NCI-H510A treated with DMSO at 0.1 percent for 48 hours (cell line): ENCODE measurements at places on chromosomes 7 and 10.

GRCh38 chr7:38374507-38374906 is 101.1 kb upstream of the TARP start:
- DNase-seq, result peak; percentile 12

DNA sequence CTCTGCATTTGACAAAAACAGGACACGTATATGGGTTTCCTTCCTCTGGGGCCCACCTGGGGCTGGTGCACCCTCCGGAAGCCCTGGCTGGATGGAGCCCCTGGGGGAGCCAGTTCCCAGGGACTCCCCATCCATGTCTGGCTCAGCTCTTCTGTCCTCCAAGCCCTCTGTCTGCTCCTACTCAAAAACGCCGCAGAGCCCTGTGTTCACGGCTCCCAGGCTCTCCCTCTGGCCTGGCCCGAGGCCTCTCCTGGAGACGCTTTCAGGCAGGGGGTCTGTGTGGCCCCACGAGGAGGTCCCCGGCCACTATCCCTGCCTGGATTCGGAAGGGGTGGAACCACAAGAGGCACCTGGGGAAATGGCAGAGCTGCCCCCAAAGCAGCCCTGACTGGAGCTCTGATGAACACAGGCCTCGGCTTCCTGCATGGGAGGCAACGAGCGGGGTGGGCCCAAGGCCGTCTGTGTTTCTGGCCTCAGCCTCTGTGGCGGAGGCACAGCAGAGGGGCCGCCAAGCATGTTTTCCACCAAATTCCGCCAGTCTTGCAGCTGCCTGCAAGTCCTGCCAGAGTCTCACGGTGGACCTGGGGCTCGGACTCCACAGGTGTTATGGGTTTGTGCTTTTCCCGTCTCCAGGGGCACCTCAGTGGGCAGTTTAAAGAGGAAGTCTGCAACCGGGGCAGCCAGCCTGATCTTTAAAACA is 22.6 kb upstream of the INPP5A start:
- DNase-seq, result no peak

- no peak for DNase-seq
Measured at GRCh38 chr7:45224832-45225231, 67.2 kb downstream of the RAMP3 start.

DNA sequence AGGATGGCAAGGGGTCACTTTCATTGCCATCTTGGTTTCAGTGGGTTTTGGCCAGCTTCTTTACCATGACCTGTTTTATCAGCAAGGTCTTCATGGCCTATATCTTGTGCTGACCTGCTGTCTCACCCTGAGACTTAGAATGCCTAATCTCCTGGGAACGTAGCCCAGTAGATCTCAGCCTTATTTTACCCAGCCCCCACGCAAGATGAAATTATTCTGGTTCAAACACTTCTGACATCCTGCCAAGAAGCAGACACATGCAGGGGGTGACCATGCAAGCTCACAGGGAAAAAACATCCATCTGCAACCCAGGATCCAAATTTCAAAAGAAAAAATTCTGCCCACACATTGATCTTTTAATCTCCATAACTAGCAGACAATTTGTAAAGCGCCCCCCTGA is 88.4 kb upstream of the EEPD1 start:
- no peak for DNase-seq

DNA sequence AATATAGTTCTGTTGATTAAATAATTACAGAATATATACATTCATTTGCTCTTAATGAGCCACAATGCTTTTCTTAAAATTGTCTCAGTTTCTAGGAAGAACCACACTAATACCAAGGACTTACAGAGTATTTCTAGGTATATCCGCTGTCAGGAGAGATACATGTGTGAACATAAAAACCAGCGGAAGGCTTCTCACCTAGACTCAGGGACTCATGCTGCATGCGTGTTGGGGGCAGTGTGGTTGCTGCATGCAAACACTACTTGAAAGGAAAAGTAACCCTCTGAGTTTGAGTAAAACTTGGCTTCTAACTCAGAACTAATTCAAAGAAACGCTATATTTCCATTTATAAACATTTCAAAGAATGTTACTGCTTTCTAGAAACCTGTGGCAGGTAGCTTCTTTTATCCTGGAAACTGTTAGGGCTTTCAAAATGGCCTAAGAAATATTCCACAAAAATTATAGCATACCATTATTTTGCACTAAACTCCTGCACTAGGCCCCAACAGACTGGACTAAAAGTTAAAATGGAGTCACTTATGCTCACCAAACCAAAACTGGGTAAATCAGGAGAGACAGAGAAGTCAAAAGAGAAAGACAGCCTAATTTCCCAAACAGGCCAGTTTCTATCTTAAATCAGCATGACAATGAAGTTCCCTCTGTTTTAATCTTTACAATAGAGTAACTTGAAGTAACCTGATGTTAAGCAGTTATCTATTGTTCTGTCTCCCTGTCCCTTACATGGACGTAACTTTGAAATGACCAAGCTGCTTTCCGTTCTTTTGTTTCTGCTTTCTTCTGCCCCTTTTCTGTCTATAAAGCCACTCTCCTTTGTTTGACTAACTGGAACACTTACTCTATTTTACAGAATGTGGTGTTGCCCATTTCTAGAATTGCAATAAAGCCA is 95.2 kb upstream of the FAM133B start:
- no peak for DNase-seq

DNA sequence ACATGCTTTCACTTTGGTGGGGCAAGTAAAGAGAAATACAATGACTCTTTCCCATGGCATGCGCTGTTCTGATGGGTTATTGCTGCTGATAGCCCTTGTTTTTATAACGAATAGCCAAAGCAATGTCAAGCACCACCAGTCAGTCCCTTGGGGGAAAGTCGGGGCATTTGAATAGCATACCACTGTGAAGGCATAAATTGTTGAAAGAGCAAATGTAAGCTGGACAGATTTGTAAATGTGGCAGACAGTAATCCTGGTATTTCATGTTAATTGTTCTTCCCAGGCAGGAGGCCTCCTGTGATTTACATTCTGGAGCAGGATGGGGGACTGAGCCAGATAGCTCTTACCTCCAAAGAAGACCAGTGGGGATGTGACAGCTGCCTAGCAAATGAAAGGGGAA is 293.3 kb downstream of the ADRA2A start:
- no peak for DNase-seq

GRCh38 chr10:116742367-116743265 is at the start of gene HSPA12A:
TSS of gene HSPA12A (minus strand) at chr10:116742566. CDS start at chr10:116742469, 97 bp downstream.
- peak; percentile 51 for DNase-seq

GRCh38 chr7:158344706-158345300 is 242.8 kb downstream of the PTPRN2 start:
- no peak for DNase-seq

DNA sequence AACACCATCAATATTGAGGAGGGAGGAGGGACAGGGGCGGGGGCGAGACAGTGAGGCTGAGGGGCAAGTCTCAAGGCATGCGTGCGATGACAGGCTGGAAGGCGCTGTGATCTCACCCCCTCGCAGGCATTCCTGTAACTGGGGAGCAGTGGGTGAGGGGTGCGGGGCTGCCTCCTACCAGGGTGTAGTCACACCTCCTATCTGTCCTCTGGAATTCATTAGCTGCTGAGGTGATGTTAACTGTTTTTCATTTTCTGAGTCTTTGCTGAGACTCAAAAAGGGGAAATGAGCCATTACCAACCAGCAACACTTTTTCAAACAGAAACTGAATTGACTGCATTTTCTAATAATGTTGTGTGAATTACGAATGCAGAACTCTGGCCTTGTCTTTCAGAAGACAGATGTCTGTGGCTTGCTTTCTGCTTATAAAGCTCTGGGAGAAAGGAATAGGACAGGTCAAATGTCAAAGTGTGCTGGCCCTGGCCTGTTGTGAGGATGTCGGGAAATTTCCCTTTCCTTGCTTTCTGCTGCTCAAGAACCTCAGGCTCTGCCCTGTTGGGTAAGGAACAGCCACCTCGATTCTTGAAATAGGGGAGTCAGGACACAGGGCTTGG is 23.7 kb upstream of the CDH23 start:
- no peak for DNase-seq
